ENCODE measurements at places on chromosomes 7 and 10. TPM values are rescaled to one million over a fixed set of nuclear protein-coding genes. Genes with fewer than 3 reads are reported as not detected.

Gene CRTAC1
- 19.1 TPM for polyA plus RNA-seq

Gene NEUROG3
- not detected for polyA plus RNA-seq

Gene NME8
- polyA plus RNA-seq: 0.26 TPM

Gene VSTM4
- 18.9 TPM for polyA plus RNA-seq

Gene TNS3
- 89.1 TPM for polyA plus RNA-seq

Gene ZNF316
- 36.5 TPM for polyA plus RNA-seq

Gene VWC2
- polyA plus RNA-seq: 1.2 TPM

Gene EBF3
- 1.1 TPM for polyA plus RNA-seq

Gene GRM3
- polyA plus RNA-seq: 0.33 TPM

Gene MALRD1
- 2.0 TPM for polyA plus RNA-seq

Gene ACTL6B
- not detected for polyA plus RNA-seq

Gene GRID1
- 2.1 TPM for polyA plus RNA-seq

Gene SFTPD
- 0.91 TPM for polyA plus RNA-seq

Gene STOX1
- polyA plus RNA-seq: 14.4 TPM

Gene TRDMT1
- 11.3 TPM for polyA plus RNA-seq

Gene PNLIPRP3
- not detected for polyA plus RNA-seq

Gene HTR5A
- polyA plus RNA-seq: not detected

Gene SPDYE3
- polyA plus RNA-seq: 7.5 TPM

Gene CYP17A1
- polyA plus RNA-seq: 0.62 TPM

Gene AKR1C8
- polyA plus RNA-seq: 0.25 TPM

Gene DKK1
- polyA plus RNA-seq: 51.3 TPM

Gene SPDYE16
- polyA plus RNA-seq: 1.7 TPM

Gene FKBP9
- 135 TPM for polyA plus RNA-seq

Gene OR9A2
- polyA plus RNA-seq: not detected

Gene CRYGN
- polyA plus RNA-seq: 3.1 TPM

Gene TMEM236
- polyA plus RNA-seq: 0.29 TPM

Gene SHH
- polyA plus RNA-seq: 3.2 TPM

Gene CALY
- polyA plus RNA-seq: 0.38 TPM

Gene UCN3
- 1.7 TPM for polyA plus RNA-seq

Gene SCRN1
- polyA plus RNA-seq: 69.5 TPM

Gene HYAL4
- 0.19 TPM for polyA plus RNA-seq
